ENCODE measurements at places on chromosomes 5 and 9. TPM values are rescaled to one million over a fixed set of nuclear protein-coding genes. Genes with fewer than 3 reads are reported as not detected.

Gene ISL1
- total RNA-seq: not detected

Gene CDKN2A
- total RNA-seq: 16.9 TPM

Gene SPEF2
- total RNA-seq: 2.6 TPM

Gene SPARC
- 1,594 TPM for total RNA-seq

Gene ZNF366
- total RNA-seq: not detected

Gene RANBP6
- total RNA-seq: 60.1 TPM

Gene LCN12
- total RNA-seq: not detected

Gene ZDHHC21
- total RNA-seq: 12.7 TPM

Gene EPB41L4A
- total RNA-seq: 0.29 TPM

Gene PITX1
- total RNA-seq: 76.3 TPM

Gene ADAMTSL1
- 18.6 TPM for total RNA-seq

Gene CCL27
- total RNA-seq: not detected

Gene ERAP2
- 37.2 TPM for total RNA-seq
